ENCODE measurements at places on chromosomes 16 and 17.

- DNase-seq: no peak
These were observed 75.9 kb downstream of the LMF1 start for GRCh38 chr16:894841-895240.

GRCh38 chr16:87678618-87679017, 76.3 kb downstream of the JPH3 start:
- peak; percentile 41 for DNase-seq

- no peak for DNase-seq
These were observed 21.9 kb upstream of the PHAF1 start for GRCh38 chr16:67087803-67088202.

- peak; percentile 65 for DNase-seq
These were observed 115.1 kb downstream of the MRTFB start for GRCh38 chr16:14186007-14186794.

DNA sequence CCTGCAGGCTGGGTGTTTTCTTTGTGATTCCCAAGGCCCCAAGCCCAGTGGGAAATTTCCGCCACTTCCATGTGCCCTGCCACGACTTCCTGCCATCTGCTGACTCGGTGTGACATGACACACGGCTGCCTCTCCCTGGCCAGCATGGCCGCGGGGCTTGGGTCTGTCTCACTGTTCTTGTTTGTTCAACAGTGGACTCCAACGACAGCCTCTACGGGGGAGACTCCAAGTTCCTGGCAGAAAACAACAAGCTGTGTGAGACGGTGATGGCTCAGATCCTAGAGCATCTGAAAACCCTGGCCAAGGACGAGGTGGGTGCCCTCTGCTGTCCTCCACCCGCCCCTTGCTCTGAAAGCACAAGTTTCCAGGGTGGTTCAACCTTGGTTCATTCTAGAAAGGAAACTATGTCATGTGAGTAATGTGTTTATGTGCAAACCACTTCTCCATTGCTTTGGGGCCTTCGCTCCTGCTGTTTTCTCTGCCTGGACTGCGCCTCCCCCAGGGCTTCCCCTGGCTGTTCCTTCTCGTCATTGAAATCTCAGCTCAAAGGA, 26.8 kb downstream of the KNOP1 start:
- no peak for DNase-seq

DNA sequence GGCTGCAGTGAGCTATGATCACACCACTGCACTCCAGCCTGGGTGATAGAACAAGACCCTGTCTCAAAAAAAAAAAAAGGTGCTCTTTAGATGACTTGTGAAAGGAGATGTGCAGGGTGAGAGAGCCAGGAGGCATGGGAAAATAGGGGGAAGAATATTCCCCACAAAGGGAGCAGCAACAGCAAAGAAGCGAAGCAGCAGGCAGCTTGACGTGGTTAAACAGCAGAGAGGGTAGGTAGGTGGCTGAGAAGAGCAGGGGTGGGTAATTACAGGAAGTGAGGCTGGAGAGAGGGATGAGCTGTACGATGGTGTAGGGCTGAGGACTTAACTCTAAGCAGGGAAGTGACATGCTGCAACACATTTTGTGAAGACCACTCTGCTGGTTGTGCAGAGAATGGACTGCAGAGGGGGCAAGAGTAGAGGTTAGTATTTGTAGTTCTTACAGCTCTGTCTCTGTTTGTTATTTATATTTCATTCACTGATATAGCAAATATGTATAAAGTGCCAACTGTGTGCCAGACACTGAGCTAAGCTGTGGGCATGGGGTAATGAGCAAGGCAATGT, 1.6 kb downstream of the HEATR3 start:
- peak; percentile 22 for DNase-seq

DNA sequence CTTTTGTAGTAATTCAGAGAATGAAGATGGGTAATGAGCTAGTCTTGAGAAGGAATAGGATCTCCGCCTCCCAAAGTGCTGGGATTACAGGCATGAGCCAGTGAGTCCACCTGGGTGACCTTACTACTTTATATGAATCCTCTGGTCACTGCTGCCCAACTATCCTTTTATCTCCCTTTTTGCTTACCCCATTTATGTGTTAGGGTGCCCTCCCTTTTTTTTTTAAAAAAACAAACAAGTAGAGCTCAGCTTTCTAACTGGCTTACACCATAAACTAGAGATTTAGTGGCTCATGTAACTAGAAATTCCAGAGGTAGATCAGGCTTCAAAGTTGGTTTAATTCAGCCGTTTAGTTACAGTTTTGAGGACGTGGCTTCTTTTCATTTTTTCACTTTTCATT, 15.6 kb downstream of the USP10 start:
- DNase-seq: no peak

- no peak for DNase-seq
These were observed 38.1 kb downstream of the WSB1 start for GRCh38 chr17:27332047-27332393.

GRCh38 chr17:10806545-10807262, 2.8 kb upstream of the TMEM238L start:
- DNase-seq: no peak

DNA sequence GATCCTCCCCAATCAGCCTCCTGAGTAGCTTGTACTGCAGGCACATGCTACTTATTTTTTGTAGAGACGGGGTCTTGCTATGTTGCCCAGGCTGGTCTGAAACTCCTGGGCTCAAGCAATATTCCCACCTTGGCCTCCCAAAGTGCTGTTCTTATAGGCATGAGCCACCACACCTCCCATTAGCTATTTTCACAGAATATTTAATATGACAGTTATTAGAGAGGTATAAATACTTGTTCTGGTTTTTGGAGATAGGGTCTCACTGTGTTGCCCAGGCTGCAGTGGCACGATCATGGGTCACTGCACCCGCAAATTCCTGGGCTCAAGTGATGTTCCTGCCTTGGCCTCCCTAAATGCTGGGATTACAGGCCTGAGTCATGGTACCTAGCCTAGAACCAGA, 21.1 kb downstream of the ZNF213 start:
- DNase-seq: no peak

- DNase-seq: no peak
These were observed 489.8 kb downstream of the NPIPA7 start for GRCh38 chr16:16868727-16869126.

DNA sequence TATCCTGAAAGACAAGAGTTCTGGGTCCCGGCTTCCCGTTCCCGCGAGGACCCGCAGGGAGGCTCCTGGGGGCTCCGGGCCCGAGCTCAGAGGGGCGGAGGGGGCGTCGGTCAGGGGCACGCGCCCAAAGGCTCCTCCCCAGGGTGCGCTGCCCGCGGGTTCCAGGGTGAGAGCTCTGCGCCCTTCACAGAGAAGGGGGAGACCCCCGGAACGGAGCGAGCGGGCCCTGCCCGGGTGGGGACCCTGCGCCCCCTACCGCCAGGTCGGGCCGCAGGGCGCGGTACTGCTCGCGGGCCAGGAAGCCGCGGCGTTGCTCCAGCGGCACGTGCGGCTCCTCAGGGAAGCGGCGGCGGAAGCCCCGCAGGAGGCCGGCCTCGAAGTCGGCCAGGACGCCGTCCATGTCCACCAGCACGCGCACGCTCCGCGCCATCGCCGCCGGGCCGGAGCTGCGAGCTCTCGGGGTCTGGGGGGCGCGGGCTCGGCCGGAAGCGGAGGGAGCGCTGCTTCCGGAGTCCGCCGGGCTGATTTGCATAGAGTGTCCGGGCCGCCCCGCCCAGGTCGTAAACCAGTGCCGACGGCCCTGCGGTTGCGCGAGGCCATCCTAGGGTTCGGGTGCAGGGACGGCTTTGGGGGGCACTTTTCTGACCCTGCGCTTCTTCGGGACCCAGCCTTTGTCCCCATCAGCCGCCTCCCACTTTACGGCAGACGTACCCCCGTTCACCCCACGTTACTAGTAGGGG, at the start of gene NT5C:
TSS of gene NT5C (minus strand) at position 465 of the 740 bp plus-strand sequence. CDS start at position 430, 35 bp downstream.
- DNase-seq: peak; percentile 95

- no peak for DNase-seq
These were observed 825.1 kb upstream of the EEF2KMT start for GRCh38 chr16:5922686-5923085.

DNA sequence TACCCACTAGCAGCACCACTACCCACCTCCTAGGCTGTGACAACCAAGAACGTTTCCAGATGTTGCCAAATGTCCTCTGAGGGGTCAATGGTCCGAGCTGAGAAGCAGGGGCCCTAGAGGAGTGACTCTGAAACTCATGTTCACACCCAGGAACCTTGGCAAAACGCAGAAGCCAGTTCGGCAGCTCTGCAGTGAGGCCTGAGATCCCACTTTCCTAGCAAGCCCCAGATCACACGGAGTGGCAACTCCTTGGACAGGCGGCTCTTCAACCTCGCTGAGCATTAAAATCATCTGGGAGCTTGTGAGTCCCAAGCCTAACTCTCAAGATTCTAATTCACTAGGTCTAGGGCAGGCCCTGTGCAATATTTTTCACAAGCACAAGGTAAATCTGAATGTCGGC, 17.3 kb downstream of the ELAC2 start:
- DNase-seq: no peak

DNA sequence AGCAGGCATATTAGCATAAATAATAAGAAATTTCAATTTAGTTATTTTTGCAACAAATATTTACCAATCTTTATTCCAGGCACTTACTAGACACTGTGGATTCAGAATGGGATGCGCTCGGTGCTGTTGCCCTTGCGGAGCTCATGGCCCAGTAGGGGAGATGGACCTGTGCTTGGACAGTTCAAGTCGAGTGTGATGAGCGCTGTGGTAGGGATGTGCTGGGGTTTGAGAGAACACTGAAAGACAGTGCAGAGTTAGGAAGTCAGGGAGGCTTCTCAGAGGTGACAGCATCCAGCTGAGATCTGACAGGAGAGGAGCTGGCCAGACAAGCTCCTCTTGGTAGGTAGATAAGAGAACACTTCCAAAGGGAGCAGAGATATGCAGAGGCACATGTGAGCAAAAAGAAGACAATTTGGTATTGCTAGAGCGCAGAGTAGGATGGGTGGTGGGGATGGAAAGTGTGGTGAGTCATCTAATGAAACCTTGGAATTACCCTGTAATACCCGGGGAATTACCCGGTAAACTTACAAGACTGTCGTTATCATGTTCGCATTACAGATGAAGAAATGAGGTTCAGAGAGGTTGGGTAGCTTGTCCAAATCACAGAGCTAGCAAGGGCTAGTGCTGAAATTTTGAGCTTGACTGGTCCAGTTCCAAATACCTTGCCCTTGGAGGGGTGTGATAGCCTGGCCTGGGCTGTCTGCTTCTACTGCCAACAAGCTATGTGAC, 298.1 kb upstream of the N4BP1 start:
- DNase-seq: no peak

- no peak for DNase-seq
These were observed 60.6 kb upstream of the CMIP start for GRCh38 chr16:81384006-81384405.

GRCh38 chr17:34370997-34371395, 8.0 kb upstream of the CCL1 start:
- no peak for DNase-seq

GRCh38 chr17:14289162-14289561, 11.7 kb upstream of the HS3ST3B1 start:
- DNase-seq: no peak

- DNase-seq: no peak
These were observed 29.9 kb downstream of the DCUN1D3 start for GRCh38 chr16:20870122-20870820.

DNA sequence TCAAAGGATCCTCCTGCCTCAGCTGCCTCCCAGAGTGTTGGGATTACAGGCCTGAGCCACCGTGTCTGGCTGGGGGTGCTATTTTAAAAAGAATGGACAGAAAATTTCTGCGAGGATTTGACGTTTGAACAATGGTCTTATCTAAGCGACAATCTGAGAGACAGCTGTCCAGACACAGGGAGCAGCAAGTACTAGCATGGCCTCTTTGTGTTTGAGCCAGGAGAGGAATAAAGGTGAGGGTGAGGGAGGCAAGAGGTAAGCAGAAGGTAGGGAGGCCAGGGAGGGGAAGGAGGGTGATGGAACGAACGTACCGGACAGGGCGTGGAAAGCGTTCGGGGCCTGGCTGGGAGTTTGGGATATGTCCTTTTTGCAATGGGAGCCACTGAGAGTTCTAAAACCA, 59.2 kb downstream of the PITPNC1 start:
- no peak for DNase-seq

GRCh38 chr17:57215317-57215716, 41.0 kb upstream of the MSI2 start:
- DNase-seq: no peak

- no peak for DNase-seq
These were observed 221.9 kb downstream of the ZFHX3 start for GRCh38 chr16:72825912-72826621.

GRCh38 chr17:51166987-51167931, 1.0 kb downstream of the NME2 start:
- peak; percentile 80 for DNase-seq

DNA sequence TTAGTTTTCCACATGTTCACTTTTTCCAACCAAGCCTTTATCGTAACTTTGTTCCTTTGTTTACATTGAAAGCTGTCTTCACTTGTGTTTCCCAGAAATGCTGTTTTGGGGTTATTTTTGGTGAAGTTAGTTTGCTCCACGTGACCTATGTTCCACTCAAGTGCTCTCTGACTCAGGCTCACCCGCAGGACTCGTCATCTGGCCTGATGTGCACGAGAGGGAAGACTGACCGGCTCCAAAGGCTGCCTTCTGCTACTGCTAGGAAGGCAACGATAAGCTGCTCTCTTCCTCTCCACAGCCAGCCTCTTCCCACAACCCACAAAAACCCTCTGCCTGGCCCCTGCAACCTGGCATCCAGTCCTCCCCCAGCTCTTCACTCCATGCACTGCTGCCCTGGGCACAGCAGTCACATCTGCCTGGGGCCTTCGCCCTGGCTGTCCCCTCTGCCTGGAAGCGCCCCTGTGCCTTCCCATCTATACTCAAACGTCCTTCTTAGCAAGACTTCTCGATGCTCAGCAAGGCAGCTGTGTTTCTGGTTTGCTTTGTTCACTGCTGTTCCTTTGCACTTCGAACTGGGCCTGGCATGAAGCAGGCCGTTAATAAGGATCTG, 28.0 kb downstream of the ZCCHC14 start:
- no peak for DNase-seq

DNA sequence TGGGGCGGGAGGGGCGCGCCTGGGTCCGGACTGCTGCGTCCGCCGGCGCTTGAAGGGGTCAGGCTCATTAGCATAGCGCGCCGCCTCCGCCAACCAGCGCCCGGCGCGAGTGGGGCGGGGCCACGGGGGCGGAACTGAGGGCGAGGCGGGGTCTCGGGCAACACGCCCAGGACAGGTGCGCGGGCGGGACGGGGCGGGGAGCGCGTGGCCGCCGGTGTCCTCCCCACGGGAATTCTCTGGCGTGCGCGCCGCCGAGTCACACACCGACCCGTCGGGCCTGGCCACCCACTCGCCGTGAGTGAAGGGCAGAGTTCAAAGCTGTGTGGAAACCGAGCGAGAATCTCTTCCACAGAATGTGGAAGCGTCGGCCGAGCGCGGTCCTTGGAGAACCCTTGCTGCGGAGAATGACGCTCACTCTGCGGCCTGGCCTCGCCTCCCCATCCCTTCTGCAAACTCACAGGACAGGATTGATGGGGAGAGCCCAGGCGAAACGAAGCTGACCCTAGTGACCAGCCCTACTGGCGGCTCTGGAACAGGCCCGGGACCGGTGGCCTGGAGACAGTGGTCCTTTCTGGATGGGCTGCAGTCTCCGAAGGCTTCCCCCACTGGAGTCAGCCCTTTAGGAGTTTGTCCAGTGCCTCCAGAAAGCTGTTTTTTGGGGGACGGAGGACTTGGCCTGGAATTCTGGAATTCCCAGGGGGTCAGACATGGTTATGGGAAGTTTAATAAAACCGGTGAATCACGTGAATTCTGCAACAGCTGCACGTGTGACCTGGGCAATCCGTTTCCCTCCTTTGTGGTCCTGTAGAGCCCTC, at the start of gene SNAI3:
TSS of gene SNAI3 (minus strand) at position 69 of the 815 bp plus-strand sequence. CDS start 101 bp downstream, outside the sequence.
- peak; percentile 78 for DNase-seq

GRCh38 chr16:82046941-82047340, 11.9 kb downstream of the HSD17B2 start:
- no peak for DNase-seq

All from retina (tissue), 1 donor.